ENCODE measurements at places on chromosomes 2 and 18.

- DNase-seq: no peak
Observed at GRCh38 chr18:2218101-2218500, 353.2 kb downstream of the METTL4 start.

- DNase-seq: no peak
Observed at GRCh38 chr2:38159191-38159590, 83.2 kb upstream of the CYP1B1 start.

DNA sequence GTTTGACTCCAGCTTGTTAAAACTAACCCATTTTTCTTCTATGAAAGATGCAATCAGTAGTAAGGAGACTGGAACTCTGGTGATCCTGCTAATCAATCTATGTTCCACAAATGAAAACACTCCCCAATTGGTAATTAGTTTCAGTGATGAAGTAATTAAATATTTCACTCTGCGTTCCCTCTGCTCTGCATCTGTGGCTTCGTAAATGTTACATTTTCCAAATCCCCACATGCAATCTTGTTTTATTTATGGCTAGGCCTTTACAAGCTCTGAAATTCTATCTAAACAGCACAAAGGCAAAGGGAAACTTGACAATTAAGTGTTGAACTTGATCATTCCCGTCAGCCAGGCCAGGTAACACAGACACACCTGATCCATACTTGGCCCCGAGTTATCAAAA is 231.4 kb upstream of the OSR1 start:
- no peak for DNase-seq

GRCh38 chr18:69002233-69002632 is 204.4 kb downstream of the CCDC102B start:
- no peak for DNase-seq

DNA sequence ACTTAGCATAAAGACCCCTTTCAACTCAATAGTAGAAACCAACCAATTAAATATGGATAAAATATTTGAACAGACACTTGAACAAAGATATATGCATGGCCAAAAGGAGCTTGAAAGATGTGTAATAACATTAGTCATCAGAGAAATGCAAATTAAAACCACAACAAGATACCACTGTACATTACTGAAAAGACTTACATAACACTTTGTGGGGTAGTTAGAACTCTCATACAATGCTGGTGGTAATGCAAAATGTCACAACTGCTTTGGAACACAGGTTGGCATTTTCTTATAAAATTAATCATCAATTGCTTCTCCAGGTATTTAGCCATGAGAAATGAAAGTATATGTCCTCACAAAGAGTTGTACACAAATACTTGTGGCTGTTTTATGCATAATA is 60.7 kb downstream of the TTC27 start:
- DNase-seq: no peak

DNA sequence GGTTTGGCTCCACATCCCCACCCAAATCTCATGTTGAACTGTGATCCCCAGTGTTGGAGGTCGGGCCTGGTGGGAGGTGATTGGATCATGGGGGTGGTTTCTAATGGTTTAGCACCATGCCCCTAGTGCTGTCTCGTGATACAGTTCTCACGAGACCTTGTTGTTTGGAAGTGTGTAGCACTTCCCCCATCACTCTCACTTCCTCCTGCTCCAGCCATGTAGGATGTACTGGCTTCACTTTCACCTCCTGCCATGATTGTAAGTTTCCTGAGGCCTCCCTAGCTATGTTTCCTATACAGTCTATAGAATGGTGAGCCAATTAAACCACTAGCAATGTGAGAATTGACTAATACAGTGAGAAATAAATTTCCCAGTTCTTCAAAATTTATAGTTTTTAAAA is 325.9 kb downstream of the FSIP2 start:
- no peak for DNase-seq

DNA sequence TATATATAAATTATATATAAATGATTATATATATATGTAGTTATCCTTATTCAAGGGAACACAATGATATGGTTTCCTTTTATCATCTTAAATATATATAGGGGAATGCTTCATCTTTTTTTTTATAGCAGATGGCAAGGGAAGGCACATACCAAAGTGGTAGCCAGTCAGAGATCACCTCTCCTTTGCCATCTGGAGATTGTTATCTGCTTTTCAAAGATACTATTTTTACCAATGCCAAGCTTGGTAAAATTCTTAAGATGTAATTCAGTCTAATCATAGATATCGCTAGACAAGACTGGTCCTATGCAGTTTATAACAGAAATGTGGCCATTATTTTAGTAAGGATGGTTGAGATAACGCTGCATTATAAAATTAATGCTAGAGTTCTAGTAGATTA is 64.7 kb upstream of the DSEL start:
- no peak for DNase-seq

All from NCI-H2107 (cell line).